ENCODE measurements at places on chromosomes 7 and 10. TPM values are rescaled to one million over a fixed set of nuclear protein-coding genes. Genes with fewer than 3 reads are reported as not detected.

CCDC172 gene
- total RNA-seq, result not detected

GPER1 gene
- total RNA-seq, result not detected

SRRM3 gene
- total RNA-seq, result not detected

LIPK gene
- total RNA-seq, result not detected

- peak overlapping the region; percentile 86 for H3K27ac ChIP-seq
- H3K4me3 ChIP-seq, result peak overlapping the region; percentile 63
- H3K4me1 ChIP-seq, result peaks cover 37% of the 10 kb centered on the region
- no peak for DNase-seq
- H3K36me3 ChIP-seq, result peaks cover 9% of the 10 kb centered on the region
Observed at GRCh38 chr7:139829775-139830117, 682 bp downstream of the TBXAS1 start.

- H3K27ac ChIP-seq, result no peak overlapping the region
- DNase-seq, result no peak
- H3K36me3 ChIP-seq, result peaks cover 4% of the 10 kb centered on the region
- peaks cover 19% of the 10 kb centered on the region for H3K27me3 ChIP-seq
- peaks cover 17% of the 10 kb centered on the region for H3K4me1 ChIP-seq
- H3K4me3 ChIP-seq, result peak overlapping the region; percentile 96
Observed at GRCh38 chr10:99659868-99660366, 608 bp downstream of the ENTPD7 start.

GRCh38 chr7:43868681-43869005 is 674 bp downstream of the MRPS24 start:
- H3K27me3 ChIP-seq, result no peaks in the 10 kb centered on the region
- peaks cover 23% of the 10 kb centered on the region for H3K4me1 ChIP-seq

GRCh38 chr10:63382066-63382465 is 83.7 kb downstream of the JMJD1C start:
- H3K27me3 ChIP-seq, result no peaks in the 10 kb centered on the region
- peaks cover 20% of the 10 kb centered on the region for H3K4me1 ChIP-seq
- H3K36me3 ChIP-seq, result peaks cover 3% of the 10 kb centered on the region
- no peak overlapping the region for H3K27ac ChIP-seq
- H3K4me3 ChIP-seq, result no peak overlapping the region

GRCh38 chr7:24902276-24902675 is 77.7 kb downstream of the OSBPL3 start:
- no peak overlapping the region for H3K27ac ChIP-seq
- no peak for DNase-seq
- H3K4me1 ChIP-seq, result peaks cover 61% of the 10 kb centered on the region
- H3K27me3 ChIP-seq, result no peaks in the 10 kb centered on the region
- H3K4me3 ChIP-seq, result no peak overlapping the region
- peaks cover 20% of the 10 kb centered on the region for H3K36me3 ChIP-seq

- no peaks in the 10 kb centered on the region for H3K4me1 ChIP-seq
- no peaks in the 10 kb centered on the region for H3K27me3 ChIP-seq
- H3K4me3 ChIP-seq, result no peak overlapping the region
- H3K36me3 ChIP-seq, result no peaks in the 10 kb centered on the region
- DNase-seq, result no peak
Observed at GRCh38 chr7:87982116-87982515, 48.1 kb downstream of the ADAM22 start.

DNA sequence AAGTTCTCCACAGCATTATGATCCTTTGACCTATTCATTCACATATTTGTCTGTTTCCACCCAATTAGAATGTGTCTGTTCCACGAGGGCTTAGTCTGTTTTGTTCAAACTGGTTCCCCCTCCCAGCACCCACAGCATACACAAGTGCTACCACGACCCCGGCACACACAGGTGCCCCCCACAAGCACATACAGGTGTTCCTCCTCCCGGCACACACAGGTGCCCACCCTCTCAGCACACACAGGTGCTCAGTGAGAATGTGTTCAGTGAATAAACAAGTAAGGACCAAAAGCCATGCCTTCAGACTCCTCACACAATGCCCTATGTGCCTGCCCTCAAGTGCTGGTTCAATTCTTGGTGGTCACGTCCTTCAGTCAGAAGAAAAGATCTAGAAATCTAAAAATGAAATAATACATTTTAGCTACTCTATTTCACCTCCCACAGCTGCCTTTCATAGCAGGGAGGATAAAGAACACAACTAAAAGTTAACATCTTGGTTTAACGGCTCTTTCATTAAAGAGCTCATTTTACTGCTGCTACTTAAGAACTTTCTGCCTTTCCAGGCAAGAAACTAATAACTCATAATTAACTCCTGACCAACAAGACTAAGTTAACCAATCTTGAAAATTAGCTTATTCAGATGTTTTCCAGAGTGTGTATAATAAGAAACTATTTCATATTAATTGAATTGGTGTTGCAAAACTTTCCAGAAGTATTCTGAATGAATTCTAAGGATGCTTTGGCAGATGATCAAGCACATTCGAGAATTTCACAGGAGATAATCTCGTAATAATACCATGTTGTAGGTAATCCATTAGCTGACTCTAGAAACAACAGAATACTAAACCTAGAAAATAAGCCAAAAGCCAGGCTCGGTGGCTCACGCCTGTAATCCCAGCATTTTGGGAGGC is 2.3 kb downstream of the DNMBP start:
- no peak for DNase-seq
- peak overlapping the region; percentile 84 for H3K4me3 ChIP-seq
- peaks cover 41% of the 10 kb centered on the region for H3K4me1 ChIP-seq
- no peak overlapping the region for H3K27ac ChIP-seq

DNA sequence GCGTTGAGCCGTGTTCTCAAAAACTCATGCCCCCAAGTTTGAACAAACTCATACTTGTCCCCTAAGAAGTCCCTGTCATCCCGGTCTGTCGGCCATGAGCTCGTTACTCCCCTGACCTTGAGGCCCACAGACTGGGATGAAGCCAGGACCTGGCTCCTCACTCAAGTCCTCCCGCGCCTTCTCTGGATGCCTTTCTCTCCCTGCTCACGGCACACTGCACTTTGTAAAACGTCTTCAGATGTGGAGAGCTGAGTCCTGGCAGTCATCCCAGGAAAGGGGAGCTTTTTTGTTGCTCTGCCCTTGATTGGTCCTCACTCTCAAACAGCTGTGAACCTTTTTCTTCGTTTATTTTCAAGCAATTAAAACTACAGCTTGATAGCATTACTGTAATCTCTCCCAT is 110.8 kb downstream of the JAZF1 start:
- no peak overlapping the region for H3K27ac ChIP-seq
- no peak overlapping the region for H3K4me3 ChIP-seq
- H3K4me1 ChIP-seq, result no peaks in the 10 kb centered on the region
- no peak for DNase-seq
- peaks cover 13% of the 10 kb centered on the region for H3K27me3 ChIP-seq

DNA sequence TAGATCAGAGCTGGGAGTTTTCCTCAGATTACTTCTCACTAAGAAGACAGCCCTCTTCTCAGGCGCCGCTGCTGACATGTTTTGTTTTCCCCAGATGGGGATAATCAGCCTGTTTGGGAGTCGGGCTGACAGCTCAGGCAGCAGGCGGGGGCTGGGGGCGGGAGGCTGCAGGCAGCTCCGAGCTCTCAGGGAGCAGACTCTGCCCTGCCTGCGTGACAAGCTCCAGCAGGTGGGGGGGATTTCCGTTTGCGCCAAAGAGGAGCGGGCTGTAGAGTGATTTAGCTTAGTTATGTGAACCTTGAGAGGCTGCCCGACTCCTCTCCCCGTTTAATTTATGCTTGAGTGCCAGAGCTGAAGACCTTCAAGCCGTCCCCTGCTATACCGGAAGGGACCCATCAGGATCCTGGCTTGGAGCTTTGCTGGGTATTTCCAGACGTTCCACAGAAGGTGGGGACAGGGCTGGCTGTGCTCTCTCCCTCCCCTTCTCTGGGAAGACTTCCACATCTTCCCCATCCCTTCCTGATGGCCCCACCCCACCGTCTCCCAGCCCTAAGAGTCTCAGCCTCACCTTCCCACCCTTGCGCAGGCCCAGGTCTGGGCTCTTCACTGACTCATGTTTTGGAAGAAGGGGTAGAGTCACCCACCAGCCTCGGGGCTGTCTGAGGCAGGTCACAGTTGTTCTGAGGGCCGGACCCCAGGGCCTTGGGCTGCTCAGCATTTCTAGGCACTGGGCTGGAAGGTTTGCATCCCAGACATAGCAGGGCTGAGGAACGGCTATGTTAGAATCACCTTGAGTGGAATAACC is 24.7 kb upstream of the ADCYAP1R1 start:
- peaks cover 1% of the 10 kb centered on the region for H3K27me3 ChIP-seq
- H3K4me3 ChIP-seq, result no peak overlapping the region
- no peak overlapping the region for H3K27ac ChIP-seq
- H3K36me3 ChIP-seq, result no peaks in the 10 kb centered on the region
- peaks cover 13% of the 10 kb centered on the region for H3K4me1 ChIP-seq

- H3K27ac ChIP-seq, result no peak overlapping the region
- peaks cover 5% of the 10 kb centered on the region for H3K4me1 ChIP-seq
- no peaks in the 10 kb centered on the region for H3K27me3 ChIP-seq
- DNase-seq, result no peak
- no peak overlapping the region for H3K4me3 ChIP-seq
Observed at GRCh38 chr7:17325364-17325763, 26.9 kb downstream of the AHR start.

DNA sequence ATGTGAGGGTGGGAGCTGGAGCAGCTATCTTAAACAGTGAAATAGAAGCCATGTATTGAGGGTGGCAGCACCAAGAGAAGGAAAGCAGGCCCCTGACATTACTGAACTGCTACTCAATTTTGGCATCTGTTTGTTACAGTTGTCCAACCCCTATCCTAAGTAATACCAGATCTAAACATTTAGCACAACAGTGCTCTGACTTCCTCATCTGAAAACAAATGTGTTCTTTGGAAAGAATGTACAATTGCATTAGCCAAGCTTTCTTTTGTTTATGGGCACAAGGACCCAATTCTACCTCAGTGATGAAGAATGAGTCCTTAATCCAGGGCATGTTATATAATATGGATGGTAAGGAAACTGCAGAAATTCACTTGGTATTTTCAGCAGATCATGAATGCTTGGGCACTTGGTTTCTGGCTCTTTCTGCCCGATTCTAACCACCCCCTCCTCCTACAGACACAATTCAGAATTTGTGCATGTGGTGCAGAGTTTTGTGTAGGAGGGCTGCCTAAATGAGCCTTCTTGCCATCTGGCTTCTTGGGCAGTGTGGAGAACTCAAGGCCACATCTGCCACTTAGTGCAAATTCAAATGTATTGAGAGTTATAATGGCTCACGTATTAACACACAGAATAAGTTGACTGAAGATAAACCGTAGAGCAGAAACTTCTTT is 36.9 kb upstream of the KMT2E start:
- H3K36me3 ChIP-seq, result peaks cover 16% of the 10 kb centered on the region
- peaks cover 65% of the 10 kb centered on the region for H3K4me1 ChIP-seq
- no peak overlapping the region for H3K4me3 ChIP-seq
- H3K27me3 ChIP-seq, result no peaks in the 10 kb centered on the region
- no peak for DNase-seq

DNA sequence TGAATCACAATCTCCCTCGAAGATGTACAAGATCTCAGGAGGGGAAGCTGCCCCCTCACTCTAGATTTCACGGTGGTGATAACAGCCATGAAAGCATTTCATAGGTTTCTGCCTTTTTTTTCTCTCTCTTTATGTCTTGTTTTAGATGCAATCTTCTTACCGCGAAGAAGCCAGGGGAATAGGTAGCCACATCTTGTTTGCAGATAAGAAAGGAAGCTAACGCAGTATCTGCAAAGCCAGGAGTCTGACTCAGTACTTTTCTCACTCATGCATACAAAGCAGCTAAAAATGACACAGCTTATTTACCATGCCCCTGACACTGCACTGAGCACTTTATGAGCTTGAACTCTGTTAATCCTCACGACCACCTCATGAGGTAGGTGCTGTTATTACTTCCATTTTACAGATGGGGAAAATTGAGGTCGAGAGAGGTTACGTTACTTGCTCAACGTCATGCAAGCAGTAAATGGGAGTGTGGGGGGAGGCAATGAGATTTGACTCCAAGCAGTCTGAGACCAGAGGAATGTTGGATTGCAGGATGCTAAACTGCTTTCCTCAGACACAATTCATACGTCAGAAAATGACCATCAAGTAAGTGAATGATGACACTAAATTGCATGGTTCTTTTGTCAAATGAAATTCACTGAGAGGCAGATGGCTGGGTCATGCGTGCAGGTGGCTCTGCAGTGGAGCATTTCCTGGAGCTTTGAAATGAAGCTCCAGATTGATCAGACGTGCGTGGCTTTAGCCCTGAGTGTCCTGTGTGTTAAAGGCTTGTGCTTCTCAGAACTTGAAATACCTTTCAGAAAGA is 3.3 kb downstream of the MAP3K8 start:
- DNase-seq, result peak; percentile 37
- peak overlapping the region; percentile 77 for H3K27ac ChIP-seq
- H3K36me3 ChIP-seq, result peaks cover 53% of the 10 kb centered on the region
- peaks cover 62% of the 10 kb centered on the region for H3K4me1 ChIP-seq
- peak overlapping the region; percentile 94 for H3K4me3 ChIP-seq

GRCh38 chr7:158267742-158268435 is 319.7 kb downstream of the PTPRN2 start:
- H3K27ac ChIP-seq, result no peak overlapping the region
- H3K27me3 ChIP-seq, result no peaks in the 10 kb centered on the region
- no peak for DNase-seq
- no peaks in the 10 kb centered on the region for H3K4me1 ChIP-seq
- H3K4me3 ChIP-seq, result no peak overlapping the region

- no peak for DNase-seq
- H3K27me3 ChIP-seq, result peaks cover 2% of the 10 kb centered on the region
- H3K36me3 ChIP-seq, result no peaks in the 10 kb centered on the region
- no peaks in the 10 kb centered on the region for H3K4me1 ChIP-seq
- H3K27ac ChIP-seq, result no peak overlapping the region
- no peak overlapping the region for H3K4me3 ChIP-seq
Observed at GRCh38 chr10:131821378-131822012, 79.3 kb upstream of the PPP2R2D start.

DNA sequence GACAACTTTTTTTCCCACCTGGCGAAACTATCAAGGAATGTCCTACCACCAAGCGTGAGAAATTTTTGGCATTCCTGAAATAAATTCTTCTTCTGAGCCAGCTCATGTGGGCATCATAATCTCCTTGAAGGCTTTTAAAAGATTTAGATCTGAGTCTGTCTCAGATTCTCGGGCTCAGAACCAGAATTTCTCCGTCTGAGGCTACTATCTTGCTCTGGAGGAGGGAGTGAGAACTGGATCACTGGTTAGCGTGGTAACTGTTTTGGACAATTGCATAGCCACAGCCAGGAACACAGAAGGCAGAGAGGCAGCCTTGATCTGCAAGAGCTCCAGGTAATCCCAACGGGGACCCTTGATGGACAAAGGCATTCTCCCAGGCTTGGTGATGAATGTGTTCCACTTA is 1.0 kb upstream of the PLAC9 start:
- H3K36me3 ChIP-seq, result no peaks in the 10 kb centered on the region
- no peak for DNase-seq
- H3K4me1 ChIP-seq, result no peaks in the 10 kb centered on the region
- H3K4me3 ChIP-seq, result no peak overlapping the region
- peaks cover 40% of the 10 kb centered on the region for H3K27me3 ChIP-seq

DNA sequence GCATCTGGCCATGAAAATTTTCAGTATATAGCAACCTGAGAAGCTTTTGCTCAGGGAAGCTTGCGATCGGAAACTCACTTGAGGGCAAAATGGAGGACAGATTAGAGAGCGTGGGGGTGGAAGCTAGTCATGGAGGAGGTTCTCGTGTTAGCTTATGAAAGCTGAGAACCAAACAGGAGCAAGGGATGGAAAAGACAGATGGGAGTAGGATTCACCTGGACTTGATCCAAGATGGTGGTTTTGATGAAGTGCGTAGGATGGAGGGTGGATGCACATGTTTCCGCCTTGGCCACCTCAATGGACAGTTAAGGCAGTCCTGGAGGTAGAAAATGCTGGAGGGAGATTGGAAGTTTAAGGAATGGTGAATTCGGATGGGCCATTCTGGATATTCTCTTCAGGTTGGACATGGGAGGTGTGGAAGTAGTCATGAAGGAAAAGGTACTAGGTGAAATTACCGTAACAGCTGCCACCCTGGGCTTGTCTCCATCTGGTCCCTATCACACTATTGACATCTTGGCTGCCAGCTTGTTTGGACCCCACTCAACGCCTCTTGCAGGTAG is 6.3 kb upstream of the C10orf95 start:
- H3K27me3 ChIP-seq, result peaks cover 1% of the 10 kb centered on the region
- H3K27ac ChIP-seq, result no peak overlapping the region
- no peak overlapping the region for H3K4me3 ChIP-seq
- peaks cover 16% of the 10 kb centered on the region for H3K36me3 ChIP-seq

Measured in activated T-helper 1 cell treated with anti-CD3 and anti-CD28 coated beads, Interleukin-12 subunit alpha, Interleukin-12 subunit beta, Interleukin-2, Interleukin-4 antibody, amounts not matched to agents 30 ng/mL and 10 ng/mL and 1 ng/mL, durations not matched to agents 14 hours and 24 hours and 36 hours (primary cell).